NCI-H226 (cell line): ENCODE measurements at places on chromosomes 3 and 15.

DNA sequence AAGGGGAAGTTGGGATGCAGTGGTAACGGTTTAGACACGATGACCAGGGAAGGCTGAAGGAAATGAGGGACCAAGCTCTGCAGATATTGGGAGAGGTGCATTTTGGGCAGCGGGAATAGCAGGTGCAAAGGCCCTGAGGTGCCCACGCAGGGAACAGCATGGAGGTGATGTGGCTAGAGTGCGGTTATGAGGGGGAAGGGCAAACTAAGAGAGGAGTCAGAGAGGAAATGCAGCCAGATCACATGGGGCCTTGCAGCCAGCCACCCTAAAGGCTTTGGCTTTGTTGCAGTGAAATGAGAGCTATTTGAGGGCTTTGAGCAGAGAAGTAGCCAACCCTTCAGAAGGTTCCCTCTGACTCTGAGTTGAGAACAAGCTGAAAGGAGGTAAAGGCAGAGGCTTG lies 2.6 kb downstream of the SPATA12 start:
- DNase-seq, result no peak

DNA sequence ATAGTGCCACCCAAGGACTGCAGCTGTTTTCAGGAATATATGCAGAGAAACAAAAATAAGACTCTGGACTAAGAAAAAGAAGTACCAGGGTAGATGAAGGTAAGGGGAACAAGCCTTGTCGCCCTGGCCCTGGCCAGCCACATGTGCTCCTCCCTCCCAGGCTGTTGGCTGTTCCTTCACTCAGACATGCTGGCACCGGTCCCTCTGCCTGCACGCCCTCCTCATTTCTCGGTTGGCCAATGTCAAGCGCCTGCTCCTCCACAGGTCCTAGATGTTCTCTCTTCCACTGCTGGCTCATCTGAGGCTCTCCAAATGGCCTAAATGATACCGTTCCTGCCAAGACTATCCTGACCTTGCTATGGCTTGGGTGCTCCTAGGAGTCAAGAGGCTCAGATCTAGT lies 288.4 kb upstream of the LYSMD4 start:
- DNase-seq, result no peak

- DNase-seq, result no peak
Measured at GRCh38 chr3:124999317-124999716, 56.5 kb downstream of the HEG1 start.

DNA sequence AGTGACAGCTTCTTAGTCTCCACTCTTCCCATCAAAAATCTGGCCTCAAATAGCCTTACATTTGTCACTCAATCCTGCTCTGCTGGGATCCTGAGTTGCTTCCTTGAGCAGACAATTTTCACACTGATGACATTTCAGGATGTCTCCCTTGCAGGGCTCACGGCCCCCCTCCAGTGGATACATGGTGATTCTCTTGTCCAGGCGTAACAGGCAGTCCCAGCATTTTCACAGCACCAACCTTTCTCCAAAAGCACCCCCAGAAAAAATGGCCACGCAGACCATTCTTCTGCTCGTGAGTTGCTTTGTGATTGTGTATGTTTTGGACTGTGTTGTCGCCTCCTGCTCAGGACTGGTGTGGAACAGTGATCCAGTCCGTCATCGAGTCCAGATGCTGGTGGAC lies 47.4 kb upstream of the WNT7A start:
- no peak for DNase-seq

DNA sequence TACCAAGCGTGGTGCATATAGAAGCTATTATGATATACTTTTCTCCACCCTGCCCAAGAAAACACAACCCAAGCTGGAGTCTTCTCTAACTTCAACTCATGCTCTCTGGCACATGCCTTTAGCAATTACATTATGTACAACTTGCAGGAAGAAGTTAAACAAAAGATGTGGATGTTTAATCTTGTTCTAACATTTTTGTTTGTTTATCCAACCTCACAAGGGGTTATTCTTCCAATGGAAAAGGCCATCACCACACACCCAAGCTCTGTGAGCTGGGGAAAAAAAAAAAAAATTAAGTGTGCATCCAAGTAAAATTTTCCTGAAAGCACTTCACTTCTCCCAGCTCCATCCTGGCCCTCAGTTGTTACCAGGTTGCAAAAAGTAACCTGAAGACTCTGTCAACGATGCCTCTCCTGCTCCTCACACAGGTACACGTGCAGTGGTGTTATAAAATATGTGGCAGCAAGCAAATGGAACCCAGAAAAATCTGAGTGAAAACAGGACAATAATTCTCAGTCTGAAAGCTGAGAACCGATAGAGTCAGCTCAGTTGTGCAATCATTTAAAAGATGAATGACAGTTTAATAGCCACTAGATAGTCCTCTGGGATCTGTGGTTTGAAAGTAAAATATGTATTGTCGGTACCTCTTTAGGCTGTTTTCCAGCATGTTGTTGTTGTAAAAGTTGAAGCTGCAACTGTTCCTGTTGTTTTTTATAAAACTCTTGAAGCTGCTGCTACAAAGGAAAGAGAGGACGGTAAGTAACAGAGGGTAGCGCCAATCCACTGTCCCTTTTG lies 531.4 kb downstream of the FOXP1 start:
- DNase-seq, result no peak

DNA sequence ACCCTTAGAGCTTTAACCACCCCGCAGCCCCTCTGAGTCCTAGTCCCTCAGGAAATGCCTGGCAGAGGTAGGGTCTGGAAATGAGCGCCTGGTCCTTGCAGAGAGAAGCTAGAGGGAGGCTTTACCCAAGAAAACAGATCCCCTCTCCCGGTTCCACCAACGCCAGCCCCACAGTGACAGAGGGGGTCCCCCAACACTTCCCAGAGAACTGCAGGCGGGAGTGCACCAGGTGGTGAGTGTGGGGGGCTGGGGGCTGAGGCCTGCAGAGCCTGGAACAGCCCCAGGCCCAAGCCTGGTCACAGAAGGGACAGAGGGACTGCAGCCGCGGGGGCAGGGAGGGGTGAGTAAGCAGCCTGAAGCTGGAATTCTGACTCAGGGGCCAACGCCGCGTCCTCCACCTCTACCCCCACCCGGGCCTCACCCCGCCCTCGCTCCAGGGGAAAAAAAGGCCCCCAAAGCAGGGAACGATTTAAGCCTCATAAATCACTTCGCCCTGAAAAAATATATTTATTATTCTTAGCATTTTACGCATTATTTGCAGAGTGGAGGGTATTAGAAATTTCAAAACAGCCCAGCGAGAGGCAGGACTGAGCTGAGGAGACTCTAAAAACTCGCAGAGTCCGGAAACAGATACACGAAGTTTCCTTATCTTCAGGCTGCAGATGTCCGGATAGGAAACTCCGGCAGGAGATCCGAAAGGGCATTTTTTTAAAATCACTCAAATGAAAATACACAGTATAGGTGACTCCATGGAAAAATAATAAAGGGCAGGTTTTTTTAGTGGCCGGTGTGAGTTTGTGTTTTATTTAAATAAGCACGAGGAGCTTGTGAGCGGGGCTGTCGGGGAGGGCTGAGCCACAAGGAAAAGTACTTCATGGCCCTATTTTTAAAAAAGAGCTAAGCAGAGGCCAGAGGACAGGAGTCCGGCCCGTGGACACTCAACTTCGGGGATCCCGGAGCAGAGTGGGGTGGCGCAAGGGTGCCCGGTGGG lies 10.0 kb downstream of the GATA2 start:
- DNase-seq, result peak; percentile 54

DNA sequence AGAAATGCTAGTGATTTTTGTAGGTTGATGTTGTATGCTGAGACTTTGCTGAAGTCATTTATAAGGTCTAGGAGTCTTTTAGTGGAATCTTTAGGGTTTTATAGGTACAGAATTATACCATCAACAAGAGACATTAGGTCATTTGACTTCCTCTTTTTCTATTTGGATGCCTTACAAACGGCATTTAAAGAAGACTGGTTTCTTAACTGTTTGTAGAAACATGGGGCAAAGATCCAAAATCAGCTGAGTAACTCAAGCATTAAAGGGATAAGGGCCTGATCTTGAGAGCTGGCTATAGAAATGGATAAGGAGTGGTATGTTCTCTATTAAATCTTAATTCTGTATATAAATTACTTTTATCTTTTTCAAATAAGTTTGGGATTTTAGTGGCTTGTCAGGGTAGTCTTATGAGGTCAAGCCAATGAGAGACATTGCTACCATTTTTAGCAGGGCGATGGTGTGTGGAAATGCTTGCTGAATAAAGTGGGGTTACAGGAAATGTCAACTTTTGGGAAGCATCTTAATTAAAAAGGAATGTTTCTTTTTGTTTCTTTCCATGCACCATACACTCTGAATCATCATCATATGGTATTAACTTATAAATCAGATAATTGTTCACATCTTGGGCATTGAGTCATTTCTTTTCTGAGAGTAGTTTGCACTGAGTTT lies 197.7 kb upstream of the GBE1 start:
- DNase-seq, result no peak

DNA sequence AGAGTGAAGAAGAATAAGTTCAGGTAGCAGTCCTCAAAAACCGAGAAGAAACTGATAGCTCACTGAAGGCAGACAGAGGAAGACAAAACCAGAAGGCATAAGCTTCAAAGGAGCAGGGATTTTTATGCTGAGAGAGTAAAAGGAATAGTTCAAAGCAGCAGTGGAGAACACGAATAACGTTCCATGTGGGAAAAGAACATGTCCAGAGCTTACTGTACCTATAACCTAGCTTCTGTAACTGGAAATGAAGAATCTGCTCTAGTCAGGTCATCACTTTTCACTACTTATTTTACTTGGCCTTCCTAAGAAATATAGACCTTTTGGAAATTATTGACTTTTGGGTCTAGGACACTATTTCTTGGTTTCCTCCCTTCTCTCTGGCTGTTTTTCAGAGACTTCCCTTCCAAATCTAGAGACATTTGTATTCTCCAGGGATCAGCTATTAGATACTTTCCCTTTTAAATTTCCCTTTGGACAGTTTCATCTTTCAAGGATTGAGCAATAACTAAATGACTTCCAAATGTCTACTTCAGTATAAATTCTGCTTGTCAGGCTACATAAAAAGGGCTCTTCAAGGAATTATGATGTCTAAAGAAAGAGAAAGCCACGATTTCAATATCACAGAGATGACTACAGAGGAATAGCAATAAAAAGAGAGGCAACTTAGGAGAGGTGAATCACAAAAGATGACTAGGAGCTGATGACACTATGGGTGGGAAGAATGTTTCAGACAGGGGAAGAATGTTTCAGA lies 46.7 kb downstream of the UBE3A start:
- peak; percentile 30 for DNase-seq

DNA sequence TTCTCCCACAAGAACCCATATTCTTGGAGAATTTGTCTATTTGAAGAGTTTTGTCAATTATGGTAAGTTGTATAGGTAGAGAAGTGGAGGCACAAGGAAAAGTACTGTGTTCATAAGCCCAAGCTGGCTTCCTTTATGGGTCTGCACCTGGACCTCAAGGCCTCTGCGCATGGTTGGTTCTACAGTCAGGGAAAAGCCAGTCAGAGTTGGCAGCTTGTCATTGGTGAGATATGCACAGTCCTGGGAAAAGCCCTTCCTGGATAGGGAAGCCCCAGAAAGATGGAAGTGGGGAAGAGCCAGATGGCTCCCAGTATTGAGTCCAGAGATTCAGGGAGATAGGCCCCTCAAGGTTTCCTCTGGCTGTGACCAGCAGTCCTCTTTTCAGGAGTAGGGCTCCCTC lies 15.8 kb downstream of the BOC start:
- DNase-seq, result no peak

- DNase-seq, result no peak
Measured at GRCh38 chr3:133055339-133055738, 17.1 kb downstream of the TMEM108 start.

DNA sequence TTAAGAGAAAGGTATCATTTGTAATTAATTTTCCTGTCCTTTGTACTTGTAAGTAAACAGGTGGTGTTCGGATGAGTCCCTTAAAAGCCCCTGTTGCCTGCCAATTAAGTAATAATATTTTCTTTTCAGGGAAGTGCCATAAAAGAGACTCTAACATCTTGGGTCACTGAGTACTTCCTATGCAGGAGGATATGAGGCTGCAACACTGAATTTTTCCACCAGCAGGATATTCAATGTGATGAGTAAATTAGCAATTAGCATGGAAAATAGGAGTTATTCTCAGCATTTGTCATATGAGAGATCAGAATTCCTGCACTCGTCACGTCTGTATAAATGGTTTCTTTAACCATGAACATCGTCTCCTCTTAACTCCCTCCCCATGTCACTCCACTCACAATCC lies 45.4 kb downstream of the WWTR1 start:
- DNase-seq, result no peak

DNA sequence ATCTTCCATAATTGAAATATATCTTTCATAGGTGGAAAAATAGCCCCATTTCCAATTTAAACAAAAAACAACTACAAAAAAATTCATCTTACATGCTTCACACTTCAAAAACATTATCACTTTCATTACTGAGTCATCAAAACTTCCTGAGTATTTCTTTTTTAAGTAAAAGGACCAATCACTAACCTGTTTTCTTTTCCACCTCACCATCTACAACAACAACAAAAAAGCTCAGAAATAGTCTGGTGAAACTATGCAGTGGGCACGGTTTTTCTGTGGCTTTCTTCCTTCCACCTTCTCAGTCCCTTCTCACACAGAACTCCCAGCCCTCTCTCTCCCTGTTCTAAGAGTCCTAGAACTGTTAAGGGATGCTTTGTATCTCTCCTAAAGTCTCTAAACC lies 20.3 kb upstream of the TNIK start:
- DNase-seq, result peak; percentile 14

GRCh38 chr15:40398413-40398873 lies 7.2 kb upstream of the IVD start:
- DNase-seq, result no peak

DNA sequence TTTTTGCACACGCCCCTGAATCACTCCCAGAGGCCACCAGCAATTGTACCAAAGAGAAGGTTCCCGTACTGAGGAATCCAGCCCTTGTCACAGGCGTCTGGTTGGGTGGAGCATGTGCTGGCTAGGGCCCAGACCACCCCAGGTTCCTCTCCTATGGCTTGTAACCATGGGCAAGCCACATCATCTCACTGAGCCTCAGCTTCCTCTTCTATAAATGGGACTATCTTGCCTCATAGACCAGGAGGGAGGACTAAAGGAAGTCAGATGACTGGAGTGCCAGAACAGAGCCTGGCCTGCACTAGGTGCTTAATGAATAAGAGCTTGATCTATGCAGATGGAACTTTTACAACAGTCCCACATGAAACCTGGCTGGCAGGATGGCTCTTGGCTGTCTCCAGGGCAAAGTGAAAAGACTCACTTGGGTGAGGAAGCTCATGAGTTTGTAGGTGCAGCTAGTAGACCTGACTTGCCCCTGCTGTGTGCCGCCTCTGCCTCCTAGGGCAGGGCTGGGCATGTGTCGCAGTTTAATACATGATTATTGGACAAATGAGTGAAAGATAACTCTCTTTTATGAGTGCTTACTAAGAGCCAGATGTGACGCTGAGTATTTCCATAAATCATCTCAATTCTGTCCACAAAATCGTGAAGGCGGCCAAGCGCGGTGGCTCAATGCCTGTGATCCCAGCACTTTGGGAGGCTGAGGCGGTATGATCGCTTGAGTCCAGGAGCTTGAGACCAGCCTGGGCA lies 29.3 kb downstream of the CTSH start:
- DNase-seq, result no peak

- no peak for DNase-seq
Measured at GRCh38 chr3:85881833-85882393, 923.1 kb downstream of the CADM2 start.

- DNase-seq, result no peak
Measured at GRCh38 chr3:170903123-170903522, 5.3 kb downstream of the EIF5A2 start.

- peak; percentile 70 for DNase-seq
Measured at GRCh38 chr15:66387163-66388042, 691 bp downstream of the MAP2K1 start.
